ENCODE measurements at places on chromosomes 2 and 18. TPM values are rescaled to one million over a fixed set of nuclear protein-coding genes. Genes with fewer than 3 reads are reported as not detected.

DNA sequence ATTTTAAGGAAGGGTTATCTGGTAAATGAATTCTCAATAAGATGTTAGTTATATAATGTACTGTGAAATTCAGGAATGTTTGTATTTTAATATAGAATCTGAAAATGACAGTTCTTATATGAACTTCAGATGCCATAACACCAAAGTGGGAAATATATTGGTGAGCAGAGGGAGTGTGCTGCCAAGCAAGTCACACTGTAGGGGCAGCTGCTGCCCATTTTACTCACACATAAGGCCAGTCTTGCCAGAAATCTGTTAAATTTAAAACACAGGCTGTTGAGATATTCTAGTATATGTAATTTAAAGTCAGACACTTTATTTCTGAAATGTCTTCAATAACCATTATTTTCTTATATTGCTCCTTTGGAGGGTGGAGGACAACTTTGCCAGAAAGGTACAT is 34.6 kb upstream of the C1GALT1C1L start:
- no peak for DNase-seq

GRCh38 chr2:88247531-88247930 is 77.4 kb downstream of the THNSL2 start:
- DNase-seq, result no peak

DNA sequence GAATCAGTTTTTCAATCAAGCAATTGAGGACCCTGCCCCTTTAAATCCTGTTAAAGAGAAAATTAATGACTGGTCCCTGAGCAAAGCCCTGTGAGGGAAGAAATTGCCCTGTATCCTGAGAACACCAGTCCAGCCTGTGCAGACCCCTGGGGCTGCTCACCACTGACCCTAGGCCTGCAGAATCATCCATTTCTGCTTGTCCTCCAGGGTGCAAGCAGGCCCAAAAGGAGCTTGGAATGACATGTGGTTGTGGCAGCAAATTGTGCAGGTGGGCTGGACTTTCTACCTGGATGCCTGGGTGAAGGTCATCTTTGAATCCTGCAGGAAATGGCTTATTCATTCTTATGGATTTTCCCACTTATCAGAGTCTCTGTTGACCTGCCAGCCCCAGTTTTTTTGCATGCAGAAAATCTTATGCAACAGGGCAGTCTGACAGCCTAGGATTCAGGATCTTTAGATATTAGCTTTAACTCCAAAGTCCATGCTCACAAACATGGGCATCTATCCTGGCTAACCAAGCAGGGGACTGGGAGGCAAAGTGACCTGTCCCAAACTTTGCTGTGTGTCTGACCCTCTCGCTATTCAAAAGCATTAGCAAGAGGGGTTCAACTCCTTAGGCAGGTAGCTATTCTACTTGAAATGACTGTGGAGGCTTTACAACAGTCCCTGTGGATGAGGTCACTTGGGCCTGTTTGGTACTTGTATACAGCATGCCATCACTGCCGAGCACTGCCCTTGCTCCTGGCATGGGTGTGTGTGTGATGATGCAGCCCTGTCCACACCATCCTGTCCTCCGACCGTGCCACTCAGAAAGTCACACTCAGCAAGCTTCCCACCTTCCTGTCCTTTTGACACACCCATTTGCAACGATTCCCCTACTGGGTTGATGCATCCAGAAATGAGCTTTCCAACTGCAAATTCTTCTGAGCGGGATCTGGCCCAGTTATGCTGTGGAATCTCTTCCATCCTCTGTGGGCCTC is 85.3 kb downstream of the CAPN13 start:
- DNase-seq, result no peak

GRCh38 chr2:100624536-100624935 is 61.7 kb downstream of the PDCL3 start:
- DNase-seq, result no peak

GRCh38 chr2:127220102-127220767 is at the start of gene CYP27C1:
Gene CYP27C1, minus strand, starts transcription at chr2:127220299. Its CDS starts 29 bp downstream, at chr2:127220270.
- DNase-seq, result peak; percentile 19

- no peak for DNase-seq
These were observed 12.0 kb downstream of the RUFY4 start for GRCh38 chr2:218081063-218081462.

GRCh38 chr2:143893371-143893770 is 626.5 kb downstream of the ZEB2 start:
- DNase-seq, result no peak

- no peak for DNase-seq
These were observed 136.5 kb downstream of the DSEL start for GRCh38 chr18:67379981-67380380.

- DNase-seq, result no peak
These were observed 663.3 kb upstream of the ACVR2A start for GRCh38 chr2:147181351-147182029.

DNA sequence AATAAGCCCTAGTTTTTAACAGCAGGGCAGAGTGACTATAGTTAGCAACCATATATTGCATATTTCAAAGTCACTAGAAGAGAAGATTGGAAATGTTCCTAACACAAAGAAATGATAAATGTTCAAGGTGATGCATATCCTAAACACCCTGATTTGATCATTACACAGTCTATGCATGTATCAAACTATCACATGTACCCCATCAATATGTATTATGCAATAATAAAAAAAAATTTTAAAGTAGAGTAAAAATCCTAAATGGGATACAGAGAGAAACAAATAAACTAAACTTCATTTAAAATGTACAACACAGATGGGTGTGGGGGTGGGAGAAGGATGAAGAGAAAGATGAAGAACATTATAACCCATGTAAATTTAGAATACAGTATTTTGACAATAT is 93.9 kb downstream of the TMEM131 start:
- DNase-seq, result no peak

- DNase-seq, result no peak
These were observed 4.2 kb downstream of the ERFE start for GRCh38 chr2:238162846-238163441.

GRCh38 chr2:232521959-232522622 is 1.9 kb downstream of the PRSS56 start:
- peak; percentile 66 for DNase-seq

- DNase-seq, result no peak
These were observed 444.9 kb downstream of the ARHGAP15 start for GRCh38 chr2:143574069-143574468.

DNA sequence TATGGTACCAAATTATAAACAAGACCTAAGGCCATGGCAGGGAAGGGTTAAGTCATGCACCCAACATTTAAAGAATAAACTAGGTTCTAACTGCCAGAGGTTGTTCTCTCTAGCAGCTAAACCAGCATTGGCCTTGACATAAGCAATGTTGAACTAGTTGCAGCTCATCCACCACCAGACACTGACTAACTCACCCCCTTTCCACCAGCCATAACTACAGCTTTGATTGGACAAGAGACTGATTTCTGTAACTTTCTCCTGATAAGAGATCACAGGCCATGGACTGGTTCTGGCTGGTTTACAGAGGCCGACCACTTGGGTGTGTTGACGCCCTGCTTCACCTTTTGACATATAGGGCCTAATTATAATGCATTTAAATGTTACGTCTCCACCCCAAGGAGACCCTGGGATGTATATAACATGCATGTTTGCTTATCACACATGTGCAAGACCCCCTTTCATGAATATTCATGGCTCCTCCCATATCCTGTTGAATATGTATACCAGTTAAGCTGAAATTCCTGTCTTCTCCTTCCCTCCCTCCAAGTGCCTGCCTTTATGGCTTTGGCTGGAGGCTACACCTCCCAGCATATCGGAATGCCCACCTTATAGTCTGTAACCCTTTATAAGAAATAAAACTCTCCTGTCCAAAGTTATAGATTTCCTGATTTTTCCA is 75.9 kb downstream of the MRPS9 start:
- DNase-seq, result no peak

- DNase-seq, result no peak
These were observed 83.3 kb downstream of the DPP4 start for GRCh38 chr2:161990741-161991140.

DNA sequence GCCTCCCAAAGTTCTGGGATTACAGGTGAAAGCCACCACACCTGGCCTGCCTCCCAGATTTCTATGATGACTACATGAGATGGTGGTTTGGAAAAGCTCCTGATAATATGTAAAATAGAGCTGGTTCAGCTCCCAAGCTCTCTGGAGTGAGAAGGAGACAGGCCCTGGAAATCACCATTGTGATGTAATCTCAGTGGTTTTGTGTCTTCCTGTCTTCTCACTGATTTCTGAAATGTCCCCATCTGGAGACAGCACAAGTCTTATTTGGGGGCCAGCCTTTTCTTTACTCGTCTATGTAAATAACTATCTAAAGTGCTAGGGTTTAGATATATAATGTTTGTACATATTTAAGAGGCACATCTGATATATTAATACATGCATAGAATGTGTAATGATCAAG is 64.0 kb downstream of the CCNT2 start:
- no peak for DNase-seq

GRCh38 chr18:43870626-43871025 is 593.3 kb upstream of the SYT4 start:
- no peak for DNase-seq

DNA sequence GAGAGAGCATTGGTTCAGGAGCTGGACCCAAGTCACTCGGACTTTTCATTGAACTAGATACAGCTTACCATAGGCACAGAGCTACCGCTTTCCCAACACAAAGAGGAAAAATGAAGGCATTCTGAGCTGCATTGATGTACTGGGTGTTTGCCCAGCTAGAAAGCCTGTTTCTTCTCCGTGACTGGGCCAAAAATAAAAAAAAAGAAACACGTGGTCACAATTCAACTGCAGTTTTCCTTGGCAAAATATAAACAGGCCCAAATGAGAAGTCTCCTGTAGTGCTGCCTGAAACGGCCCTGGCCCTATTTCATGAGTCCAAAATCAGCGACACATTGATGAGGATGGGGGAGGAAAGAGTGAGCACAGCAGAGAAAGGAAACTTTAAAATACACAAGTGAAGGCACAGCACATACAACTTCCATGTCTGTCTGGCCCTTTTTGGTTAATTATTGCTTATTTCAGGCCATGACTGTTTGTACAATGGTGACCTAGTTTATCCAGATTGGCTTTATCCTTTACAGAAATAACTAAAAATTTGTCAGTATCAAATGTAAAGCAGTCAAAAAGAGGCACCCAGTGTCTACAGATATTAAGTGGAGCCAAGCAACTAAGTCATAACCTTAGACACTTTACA is 179.7 kb downstream of the ICOS start:
- no peak for DNase-seq

GRCh38 chr2:142878031-142878678 is 691 bp downstream of the KYNU start:
- DNase-seq, result no peak

DNA sequence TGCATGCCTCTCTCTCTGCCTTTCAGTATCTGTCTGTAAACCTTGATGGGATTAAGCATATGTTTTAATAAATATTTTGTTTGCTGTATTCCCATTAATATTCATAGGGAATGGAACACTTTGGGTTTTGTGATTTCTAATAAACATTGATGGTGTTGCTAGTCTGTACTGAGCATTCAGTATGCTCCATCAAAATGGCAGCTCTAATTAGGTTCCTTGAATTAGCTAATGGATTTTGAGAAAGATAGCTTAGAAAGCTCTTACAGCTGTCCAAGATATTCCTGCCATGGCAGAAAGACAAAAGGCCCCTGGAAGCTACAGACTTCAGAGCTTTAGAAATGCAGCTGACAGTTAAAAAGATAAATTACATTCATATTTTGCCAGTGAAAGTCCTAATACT is 199.2 kb upstream of the NRP2 start:
- DNase-seq, result no peak

- DNase-seq, result no peak
These were observed 38.6 kb downstream of the LAMA3 start for GRCh38 chr18:23727707-23728493.

DNA sequence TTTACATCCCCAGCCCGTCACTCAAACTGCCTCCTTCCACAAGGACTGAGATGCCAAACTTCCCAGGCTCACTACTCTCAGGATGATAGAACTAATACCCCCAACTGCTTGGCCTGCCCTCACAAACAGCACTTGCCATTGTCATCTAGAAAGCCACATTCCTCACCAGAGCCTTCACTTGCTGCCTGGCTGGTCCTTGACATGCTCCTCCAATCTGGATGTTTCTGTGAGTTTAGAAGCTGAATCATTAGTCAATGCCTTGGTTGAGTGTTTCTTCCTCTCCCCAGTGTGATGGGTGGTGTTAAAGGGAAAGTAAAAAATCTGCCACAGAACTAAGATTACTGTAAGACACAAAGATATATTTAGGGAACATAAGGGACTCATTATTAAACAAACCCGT is 52.5 kb downstream of the MARCHF4 start:
- DNase-seq, result no peak

DNA sequence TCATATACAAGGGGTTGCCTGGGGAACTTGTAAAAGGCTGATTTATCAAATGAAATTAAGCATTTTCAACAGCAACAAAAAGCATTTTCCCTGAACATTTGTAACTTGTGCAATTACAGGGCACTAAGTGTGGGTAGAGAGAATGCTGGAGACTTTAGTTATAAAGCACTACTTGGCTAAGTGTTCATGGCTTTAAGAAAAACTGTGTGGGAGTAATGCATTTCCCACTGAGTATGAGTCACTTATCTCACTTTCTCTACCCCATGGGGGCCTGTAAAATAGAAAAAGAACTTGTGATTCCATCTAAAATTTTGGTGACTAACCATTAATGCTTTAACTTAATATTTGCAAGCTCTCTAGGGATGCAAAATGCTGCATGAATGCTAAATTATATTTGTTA is 193.4 kb downstream of the CCDC102B start:
- no peak for DNase-seq

DNA sequence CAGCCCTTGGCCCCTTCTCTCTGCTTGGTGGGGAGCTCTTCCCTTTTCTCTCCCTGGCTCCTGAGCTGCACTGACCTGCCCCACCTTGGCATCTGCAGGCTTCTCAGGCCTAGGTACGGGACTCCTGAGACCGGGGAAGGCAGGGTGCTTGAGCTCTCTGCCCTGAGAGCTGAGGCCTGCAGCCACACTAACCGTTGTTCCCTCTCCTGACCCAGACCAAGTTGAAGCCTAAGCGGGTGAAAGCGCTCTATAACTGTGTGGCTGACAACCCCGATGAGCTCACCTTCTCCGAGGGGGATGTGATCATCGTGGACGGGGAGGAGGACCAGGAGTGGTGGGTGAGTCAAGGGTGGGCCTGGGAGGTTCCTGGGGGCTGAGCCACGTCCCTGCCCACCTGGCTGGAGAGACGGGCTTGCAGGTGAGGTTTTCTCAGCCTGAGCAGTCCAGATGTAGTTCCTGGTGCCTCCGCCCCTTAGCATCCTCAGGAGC is 22.2 kb downstream of the ITGB1BP1 start:
- DNase-seq, result no peak

- no peak for DNase-seq
These were observed 356.2 kb downstream of the LPIN1 start for GRCh38 chr2:12102679-12103078.

Gene SPHKAP
- not detected for total RNA-seq

Gene POTEJ
- total RNA-seq, result not detected

Gene ACMSD
- not detected for total RNA-seq

Gene MTERF4
- total RNA-seq, result 270 TPM

Gene NBEAL1
- 15.5 TPM for total RNA-seq

Gene C1GALT1C1L
- 0.31 TPM for total RNA-seq

Gene PDE11A
- not detected for total RNA-seq

Gene RPRM
- not detected for total RNA-seq

Gene IL36A
- total RNA-seq, result 1.2 TPM

Gene AQP12B
- total RNA-seq, result not detected

Gene CD8B2
- 13.1 TPM for total RNA-seq

Gene TMEM247
- total RNA-seq, result not detected

Gene CXCR1
- total RNA-seq, result not detected

Gene UGT1A9
- total RNA-seq, result not detected

Gene LIMS2
- 10.1 TPM for total RNA-seq

Gene MYOM1
- 5.5 TPM for total RNA-seq

Gene UGT1A8
- not detected for total RNA-seq

Gene KLHL30
- not detected for total RNA-seq

Gene TUBB8B
- not detected for total RNA-seq

Gene UGT1A4
- not detected for total RNA-seq

Measured in naive thymus-derived CD8-positive, alpha-beta T cell (primary cell).